Substantia nigra (tissue), 51 donors: ENCODE measurements at places on chromosomes 11 and 22.

GRCh38 chr11:76599041-76600013, 71.2 kb downstream of the LRRC32 start:
- DNase-seq = no peak

DNA sequence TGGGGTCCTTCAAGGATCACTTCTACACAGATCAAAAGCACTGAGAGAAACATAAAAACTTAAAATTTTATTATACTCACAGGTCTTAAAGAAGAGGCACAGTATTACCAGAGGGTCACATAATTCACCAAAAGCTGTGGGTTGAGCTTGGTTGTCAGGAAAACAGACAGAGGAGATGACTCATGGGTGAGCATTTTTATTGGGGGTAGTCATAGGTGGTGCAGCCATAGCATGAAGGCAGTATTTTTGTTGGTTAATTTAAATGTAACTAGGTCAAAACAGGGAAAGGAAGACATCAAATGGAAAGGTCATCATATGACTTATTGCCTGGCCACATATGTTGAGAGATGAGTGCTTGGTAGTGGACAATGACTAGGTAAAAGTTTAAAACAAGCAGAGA, 24.2 kb downstream of the OR5B17 start:
- no peak for DNase-seq

DNA sequence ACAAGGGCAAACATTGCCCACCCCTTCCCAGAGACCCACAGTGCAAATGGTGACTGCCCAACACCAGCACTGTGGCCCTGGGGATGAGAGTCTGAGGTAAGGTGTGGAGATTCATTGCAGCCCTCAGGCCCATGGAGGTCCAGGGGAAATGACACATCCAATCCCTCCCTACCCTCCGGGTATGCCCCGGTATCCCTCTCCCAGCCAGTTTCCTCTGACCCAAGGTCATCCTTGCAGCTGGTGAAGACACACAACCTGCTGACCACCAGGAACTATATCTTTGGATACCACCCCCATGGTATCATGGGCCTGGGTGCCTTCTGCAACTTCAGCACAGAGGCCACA, 18.9 kb upstream of the UVRAG start:
- DNase-seq = no peak

DNA sequence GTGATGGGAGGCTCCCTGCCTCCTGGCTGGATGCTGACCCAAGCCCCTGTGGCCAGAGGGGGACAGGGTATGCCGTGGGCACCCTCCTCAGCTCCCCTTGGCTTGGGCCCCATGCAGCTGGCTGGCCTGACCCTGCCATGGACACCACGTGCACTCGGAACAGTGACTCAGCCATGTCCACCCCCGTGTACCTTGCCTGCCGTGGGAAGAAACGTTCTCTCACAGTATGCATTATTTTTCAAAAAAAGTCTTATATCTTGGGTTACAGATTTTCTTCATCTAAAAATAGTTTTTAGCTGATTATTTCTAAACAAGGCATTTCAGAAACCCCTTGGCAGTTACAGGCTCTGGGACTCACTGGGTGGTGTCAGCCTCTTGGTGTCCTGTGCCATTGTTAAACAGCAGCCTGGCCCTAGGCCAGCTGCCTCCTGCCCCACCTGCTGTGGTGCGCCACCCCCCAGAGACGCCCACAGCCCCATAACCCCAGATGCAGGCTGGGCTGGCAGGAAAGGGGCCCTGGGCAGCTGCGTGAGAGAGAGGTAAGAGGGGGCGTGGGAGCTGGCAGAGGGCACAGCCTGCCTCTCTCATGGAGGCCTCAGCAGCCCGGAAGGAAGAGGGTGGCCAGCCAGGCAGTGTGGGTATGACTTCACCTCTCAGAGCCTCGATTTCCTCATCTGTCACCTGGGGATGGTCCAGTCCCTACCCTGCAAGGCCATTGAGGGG, 99.8 kb downstream of the MORC2 start:
- DNase-seq = no peak

DNA sequence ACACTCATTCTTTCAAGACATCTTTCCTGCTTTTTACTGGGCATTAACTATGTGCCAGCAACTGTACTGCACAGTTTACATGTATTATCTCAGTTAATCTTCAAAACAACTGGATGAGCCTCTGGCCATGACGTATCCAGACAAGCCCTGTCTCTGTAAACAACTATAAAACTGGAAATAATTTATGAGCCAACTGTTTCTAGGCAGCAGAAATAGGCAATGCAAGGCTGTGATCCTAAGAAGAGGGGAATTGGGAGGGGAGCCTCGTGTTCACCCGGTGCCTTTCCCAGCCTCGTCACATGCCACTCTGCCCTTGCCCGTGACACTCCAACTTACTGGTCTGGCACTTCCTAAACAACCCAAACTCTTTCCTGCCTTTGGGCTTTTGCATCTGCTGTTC, 82.8 kb downstream of the FBXO7 start:
- DNase-seq = no peak

GRCh38 chr11:27076121-27076589, 35.5 kb downstream of the BBOX1 start:
- no peak for DNase-seq

DNA sequence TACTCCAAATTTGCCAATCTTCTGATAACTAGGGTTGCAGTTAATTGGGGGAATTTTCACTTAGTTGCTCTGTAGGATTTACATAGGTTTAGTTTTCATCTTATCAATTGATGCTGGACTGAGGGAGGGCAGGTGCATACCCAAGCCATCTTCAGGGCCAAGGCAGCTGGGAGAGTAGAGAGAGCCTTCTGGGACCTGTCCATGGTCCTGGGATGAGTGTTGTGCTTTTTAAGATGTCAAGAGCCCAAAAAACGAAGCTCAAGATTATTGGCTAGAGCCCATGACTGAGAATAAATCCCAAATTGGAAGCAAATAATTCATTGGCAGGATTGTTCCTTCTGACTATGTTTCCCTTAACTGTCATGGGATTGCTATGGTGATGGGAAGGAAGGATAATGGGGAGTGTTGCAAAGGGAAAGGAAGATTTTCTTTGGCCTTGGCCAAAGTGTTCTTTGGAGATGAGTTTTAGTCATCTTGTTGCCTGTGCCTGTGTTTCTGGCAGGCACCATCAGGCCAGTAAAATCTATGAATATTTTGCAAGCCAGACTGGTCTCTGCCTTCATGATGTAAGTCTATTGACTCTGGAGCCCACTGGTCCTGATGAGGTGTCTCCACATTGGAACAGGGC, 4.5 kb downstream of the SLC22A6 start:
- no peak for DNase-seq

DNA sequence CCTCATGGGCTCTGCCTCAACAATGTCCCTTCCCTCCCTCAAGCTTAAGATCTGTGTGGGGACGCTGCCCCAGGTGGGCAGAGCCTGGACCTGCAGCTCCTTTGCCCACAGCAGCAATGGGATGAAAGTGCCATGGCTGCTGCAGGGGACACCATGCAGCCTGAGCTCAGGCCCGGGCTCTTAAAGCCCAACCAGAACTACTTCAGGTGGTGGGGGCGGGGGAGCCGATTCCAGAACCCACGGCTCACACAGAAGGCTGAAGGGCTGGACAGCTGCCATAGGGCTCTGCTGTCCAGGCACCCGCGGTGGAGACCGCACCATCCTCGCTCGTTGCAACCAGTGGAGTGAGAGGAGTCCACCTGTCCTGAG, 12.5 kb downstream of the CHID1 start:
- DNase-seq = no peak

DNA sequence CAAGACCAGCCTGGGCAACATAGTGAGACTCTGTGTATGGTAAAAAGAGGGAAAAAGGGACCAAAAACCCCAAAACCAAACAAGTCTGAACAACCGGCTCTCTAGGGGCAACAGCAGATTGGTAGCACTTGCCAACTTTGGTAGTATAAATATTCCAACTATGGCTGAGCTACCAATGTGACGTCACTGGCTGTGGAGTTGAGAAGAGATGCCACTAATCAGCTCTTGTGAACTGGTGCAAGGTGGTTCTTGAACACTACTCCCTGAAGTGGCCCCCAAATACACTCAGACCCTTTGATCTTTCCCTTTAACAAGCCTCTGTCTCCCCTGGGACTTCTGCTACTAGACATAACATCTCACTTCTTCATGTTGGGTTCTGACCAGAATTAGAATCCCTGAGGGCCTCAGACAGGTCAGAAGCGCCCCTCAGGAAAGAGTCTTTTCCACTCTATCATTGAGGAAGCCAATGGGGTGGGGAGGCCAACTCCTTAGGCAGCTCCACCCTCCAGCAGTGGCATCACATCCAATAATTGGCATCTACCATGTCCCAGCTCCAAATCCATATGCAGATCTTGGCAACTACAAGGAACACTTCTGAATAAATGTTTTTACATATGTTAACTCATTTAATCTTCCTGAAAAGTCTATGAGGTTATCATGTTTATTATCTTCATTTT, 49.2 kb downstream of the RPL27A start:
- DNase-seq = no peak

GRCh38 chr11:28009388-28009787, 98.6 kb downstream of the KIF18A start:
- DNase-seq = no peak

- no peak for DNase-seq
Measured at GRCh38 chr11:71197096-71197495, 55.3 kb downstream of the SHANK2 start.

DNA sequence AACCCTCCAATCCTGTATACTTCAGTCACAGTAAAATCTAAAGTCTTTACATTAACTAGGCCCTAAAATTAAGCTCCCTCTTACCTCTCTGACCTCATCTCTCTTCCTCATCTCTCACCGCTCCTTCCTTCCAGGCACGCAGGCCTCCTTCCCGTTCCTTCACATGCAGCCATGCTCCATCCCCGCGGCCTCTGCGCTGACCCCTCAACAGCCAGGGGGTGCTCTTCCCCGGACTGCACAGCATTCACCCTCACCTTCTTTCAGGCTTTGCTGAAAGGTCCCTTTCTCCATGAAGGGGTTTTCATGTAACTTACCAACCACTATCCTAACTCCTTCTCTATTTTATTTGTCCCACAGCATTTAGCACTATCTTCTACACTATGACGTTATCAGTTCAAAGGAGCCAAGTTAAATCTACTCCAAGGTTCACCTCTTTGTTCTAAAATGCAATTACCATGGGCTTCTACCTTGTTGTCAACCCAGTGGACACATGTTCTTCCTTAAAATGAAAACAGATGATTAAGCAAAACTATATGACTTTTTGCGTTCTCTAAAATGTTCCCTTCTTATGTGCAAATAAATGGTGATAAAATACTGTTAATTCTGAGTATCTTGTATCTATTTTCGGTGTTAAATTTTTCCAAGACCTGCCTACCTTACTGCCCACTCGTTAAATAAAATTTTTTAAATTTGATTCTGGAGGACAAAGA, 57.8 kb upstream of the APOA1 start:
- DNase-seq = peak; percentile 27

GRCh38 chr11:12802418-12803085, 128.3 kb downstream of the TEAD1 start:
- DNase-seq = no peak

- DNase-seq = no peak
Measured at GRCh38 chr11:115080923-115081680, 402.8 kb downstream of the NXPE2 start.

- peak; percentile 70 for DNase-seq
Measured at GRCh38 chr11:111977146-111978027, 40.2 kb downstream of the DIXDC1 start.

DNA sequence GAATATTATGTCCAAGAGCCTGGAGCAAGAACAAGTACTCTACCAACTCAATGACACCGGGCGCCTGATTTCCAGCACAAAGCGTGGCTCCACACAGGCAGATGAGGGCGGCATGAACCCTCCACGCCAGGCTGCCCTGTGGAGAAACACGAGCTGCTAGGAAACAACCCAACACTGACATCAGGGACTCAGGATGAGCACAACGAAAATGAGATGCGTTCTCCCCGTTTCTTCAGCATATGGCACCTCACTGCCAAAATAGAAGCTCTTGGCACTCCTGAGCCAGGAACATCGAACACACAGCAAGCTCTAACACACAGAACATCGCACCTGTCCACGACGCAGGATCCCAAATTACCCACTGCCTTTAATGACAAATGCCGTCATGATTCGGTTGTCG, 68.3 kb downstream of the NCAPD3 start:
- DNase-seq = no peak

DNA sequence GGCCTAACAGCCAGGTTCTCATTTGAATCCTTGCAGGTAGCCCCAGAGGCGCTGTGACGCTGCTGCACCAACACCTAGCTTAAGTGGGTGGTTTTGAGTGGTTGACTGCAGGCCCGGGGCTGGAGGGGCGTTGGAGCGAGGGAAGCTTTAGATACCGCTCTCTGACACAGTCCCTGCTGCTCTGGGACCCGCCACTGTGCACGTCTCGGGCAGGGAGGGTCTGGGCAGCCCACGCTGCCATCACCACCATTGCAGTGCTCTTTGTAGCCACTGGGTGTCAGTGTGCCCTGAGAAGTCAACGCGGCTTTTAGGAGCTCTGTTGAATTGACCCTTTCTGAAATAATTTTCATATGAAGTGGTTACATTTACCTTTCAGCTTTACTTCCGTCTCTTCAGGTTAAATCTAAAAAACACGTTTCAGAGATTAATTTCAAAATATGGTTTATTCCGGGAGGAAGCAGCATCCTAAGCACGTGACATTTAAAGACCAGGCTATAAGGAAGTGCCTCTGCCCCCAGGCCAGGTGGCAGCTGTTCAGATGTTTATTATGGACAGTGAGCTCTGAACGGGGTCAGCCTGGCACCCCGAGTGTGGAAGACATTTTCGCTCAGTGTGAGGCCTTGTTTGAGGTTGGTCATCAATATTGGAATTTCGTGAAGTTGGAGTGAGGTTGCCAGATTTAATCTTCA, 30.9 kb upstream of the PARVB start:
- peak; percentile 34 for DNase-seq

- no peak for DNase-seq
Measured at GRCh38 chr22:26816726-26817125, 159.3 kb downstream of the MIAT start.

DNA sequence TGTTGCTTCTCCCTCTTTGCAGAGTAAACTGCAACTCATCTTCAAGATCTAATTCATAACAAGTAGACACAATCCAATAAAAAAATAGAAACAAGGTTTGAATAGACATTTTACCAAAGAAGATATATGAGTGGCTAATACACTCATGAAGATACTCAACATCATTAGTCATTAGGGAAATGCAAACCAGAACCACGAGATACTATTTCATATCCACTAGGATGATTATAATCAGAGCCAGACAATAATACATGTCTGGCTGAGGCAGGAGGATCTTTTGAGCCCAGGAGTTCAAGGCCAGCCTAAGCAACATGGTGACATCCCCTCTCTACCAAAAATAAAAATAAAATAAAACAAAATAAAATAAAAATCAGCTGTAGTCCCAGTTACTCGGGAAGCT, 85.0 kb downstream of the ATG16L2 start:
- no peak for DNase-seq

- DNase-seq = no peak
Measured at GRCh38 chr11:73291781-73292524, 16.1 kb upstream of the ARHGEF17 start.

GRCh38 chr22:40653361-40653760, 16.8 kb upstream of the MRTFA start:
- DNase-seq = no peak

DNA sequence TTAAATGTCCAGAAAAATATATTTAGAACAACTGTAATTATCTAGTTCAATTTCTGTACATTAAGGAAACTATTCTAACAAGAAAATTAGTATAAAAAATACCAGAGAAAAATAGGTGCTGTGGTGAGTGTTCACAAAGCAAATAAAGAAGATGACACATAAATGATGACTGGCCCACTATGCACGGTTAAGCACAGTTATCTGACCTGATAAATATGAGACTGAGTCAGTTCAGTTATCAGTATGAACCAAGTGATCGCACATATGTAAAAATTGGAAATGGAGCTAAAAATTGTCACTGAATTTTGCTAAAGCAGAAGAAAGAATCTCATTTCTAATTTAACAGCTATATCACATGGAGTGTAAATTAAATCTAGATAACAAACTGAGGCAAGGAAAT, 18.8 kb upstream of the MAML2 start:
- no peak for DNase-seq
